ENCODE measurements at places on chromosomes 5 and 9.

GRCh38 chr5:127608077-127608660, 40.7 kb upstream of the CTXN3 start:
- DNase-seq: no peak

- no peak for DNase-seq
Measured at GRCh38 chr5:105409695-105410094, 1847.1 kb upstream of the NUDT12 start.

- DNase-seq: no peak
Measured at GRCh38 chr5:132493241-132493640, 2.7 kb upstream of the IRF1 start.

DNA sequence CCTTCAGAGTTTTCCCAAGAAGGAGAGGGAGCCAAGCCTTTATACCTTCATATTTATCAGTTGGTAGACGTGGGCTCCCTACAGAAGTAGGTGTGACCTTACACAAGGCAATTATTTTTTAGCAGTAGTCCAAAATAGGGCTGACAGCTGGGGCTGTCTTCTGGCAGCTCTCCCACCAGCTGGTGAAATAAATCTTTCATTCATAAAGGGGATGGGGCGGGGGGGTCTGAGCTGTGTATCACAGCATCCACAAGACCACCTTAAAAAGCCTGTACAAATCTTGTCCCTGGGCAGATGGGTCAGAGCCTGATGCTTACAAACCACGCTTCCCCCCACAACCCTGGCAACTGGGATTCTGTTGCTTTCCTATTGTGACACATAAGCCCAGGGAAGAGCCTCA, 19.7 kb downstream of the CSF2 start:
- DNase-seq: no peak

DNA sequence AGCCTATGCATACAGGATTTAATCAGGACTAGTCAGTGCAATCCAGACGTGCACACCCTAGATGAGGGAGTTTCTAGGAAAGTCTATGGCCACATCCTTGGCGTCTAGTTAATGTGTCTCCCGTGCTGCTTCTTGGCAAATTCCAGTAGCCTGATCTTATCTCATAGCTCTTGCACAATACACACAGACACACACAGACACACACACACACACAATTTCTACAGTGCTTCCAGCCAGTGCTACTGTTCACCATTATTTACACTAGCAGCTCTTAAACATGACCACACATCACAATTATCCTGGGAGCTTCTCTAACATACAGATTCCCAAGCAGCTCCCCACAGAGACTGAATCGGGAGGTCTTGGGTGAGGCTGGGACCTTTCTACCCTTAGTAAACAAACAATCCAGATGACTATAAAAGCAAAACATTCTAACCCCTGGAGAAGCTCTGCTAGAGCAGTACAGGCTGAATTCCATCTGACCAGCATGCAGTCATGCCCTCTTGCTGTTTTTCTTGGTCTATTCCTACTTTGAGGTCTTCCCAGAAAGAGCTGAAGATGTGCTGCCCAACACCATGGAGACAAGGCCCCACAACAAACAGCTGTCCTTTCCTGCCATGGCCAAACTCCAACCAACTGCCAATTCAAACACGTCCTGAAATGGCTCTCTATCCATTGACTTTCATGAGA, 236.6 kb downstream of the DEPDC1B start:
- DNase-seq: no peak

GRCh38 chr5:160274483-160274931, 37.9 kb downstream of the CCNJL start:
- DNase-seq: no peak

DNA sequence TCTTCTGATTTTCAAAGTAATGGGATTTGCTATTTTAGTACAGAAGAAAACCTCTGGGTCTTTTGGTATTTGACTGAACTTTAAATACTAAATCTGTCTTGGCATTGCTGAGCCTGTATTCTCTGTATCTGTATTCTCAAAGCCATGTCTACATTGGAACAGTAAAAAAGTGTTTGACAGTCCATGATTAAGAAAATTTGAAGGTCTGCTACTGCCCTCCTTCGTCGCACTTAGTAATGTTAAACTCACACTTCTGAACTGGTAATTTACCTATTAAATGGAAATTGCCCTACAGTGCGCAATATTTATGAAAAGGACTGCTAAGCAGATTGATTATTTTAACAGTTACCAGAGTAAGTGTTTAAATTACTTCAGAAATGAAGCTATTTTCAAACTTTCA, 165.7 kb upstream of the SMC2 start:
- no peak for DNase-seq

GRCh38 chr9:87959916-87960581, 14.3 kb downstream of the CDK20 start:
- no peak for DNase-seq

- no peak for DNase-seq
Measured at GRCh38 chr9:111094958-111095357, 56.7 kb upstream of the LPAR1 start.

- DNase-seq: no peak
Measured at GRCh38 chr5:148469501-148469935, 85.8 kb downstream of the FBXO38 start.
